ENCODE measurements at places on chromosomes 4 and X.

- no peak for DNase-seq
Observed at GRCh38 chrX:101062176-101062575, 10.3 kb upstream of the TRMT2B start.

DNA sequence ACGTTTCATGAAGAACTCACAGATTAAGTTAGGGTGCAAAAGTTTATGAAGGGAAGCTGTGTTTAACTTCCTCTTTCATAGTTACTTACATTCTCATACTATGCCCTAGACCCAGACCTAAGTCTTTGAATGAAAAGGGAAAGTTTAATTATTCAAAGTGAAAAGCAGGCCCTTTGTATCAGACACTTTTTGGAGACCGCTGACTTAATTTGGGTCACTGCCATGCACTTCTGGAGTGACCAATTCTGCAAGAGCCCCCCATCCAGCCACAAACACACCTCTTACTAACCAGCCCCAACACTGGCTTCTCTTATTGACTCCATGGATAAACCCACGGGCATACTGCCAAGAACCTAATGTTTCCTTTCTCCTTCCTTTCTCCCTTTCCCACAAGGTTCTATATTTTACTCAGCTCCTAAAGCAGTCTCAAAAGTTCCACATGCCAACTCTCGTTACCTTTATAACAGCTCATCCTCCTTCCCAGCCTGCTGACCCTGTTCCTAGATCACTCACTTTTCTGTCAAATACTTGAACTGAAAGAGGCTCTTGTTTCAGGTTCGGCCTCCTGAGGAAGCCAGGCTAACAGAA, 34.5 kb downstream of the ABCE1 start:
- DNase-seq = peak; percentile 27

- no peak for DNase-seq
Observed at GRCh38 chrX:132750331-132751062, 207.9 kb downstream of the HS6ST2 start.

DNA sequence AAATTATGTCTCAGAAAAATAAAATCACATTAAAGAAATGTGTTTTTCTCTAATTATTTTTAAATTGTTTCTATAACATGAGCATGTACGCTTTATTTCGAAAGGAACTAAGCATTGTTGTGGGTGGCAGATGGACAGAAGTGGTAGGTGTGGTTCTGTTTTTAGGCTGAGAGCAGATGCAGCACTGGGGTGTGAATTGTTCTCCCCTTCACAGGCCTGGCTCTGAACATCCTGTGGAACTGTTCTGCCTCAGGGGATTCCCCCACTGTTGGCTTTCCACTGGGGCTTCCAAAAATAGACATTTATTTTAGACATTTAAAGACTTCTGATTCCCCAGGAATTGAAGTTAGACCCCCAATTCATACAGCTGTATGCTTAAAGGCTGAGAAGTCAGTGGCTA, 41.9 kb upstream of the PDHA2 start:
- DNase-seq = no peak

DNA sequence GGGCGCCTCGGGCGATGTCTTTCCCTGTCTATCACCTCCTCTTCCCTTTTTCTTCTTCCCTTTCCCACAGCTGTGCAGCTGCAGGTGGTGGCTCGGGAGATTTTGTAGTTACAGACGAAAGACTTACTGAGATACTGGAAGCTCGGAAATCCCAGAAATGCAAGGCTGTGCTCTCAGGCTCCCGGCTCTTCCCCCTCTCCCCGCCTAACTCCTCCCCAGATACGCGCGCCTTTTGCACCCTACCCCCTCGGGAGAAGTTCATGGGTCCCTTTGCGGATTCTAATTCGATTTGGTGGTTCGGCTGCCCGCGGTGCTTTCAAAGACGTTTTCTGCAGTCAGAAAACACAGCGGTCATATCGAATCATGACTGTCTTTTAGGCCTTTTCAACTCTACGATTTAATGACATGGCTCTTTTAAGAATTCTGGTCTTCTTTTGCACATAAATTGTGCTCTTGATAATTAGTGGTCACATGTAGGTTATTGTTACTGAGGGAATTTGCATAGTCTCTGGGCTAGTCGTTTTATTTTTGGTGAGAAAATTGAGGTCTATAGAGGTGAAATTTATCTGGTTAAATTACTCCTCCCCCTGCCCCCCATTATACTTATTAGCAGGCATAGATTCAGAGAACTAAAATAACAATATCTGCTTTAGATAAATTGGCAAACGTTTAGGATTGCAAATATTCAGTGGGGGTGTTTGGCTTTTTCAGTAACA, 1.6 kb downstream of the SEPTIN11 start:
- DNase-seq = peak; percentile 39

DNA sequence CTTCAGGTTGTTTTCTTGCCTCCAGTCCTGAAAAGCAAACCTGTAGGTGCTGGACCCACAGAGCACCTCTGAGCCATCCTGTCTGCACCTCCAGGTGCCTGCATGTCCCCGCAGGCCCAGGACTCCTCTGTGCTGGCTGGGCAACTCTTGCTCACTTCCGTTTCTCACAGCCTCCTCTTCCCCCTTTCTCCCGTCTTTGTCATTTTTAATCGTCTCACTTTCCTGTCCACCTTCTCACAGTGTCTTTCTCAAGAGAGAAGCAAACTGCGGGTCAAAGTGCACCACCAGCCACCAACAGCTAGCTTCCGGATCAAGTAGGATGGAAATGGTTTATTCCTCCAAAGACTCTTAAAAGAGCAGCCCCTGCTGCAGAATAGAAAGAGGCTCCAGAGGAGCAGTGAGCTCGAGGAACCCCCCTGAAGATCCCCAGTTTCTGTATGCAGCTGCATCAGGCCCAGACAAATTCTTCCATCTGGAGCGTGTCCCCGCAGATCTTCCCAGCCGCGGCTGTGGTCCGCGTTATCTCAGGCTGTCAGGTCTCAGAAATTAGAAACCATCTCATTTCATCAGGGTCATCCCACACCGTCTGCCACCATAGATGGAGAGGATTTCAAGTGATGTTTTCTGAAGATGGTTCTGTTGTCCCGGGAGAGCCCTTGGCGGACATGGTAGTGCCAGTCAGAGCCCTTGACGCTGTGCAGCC, 87.7 kb downstream of the FHDC1 start:
- no peak for DNase-seq

GRCh38 chr4:47500776-47501175, 15.7 kb downstream of the ATP10D start:
- no peak for DNase-seq

- no peak for DNase-seq
Observed at GRCh38 chr4:183349673-183350072, 27.4 kb upstream of the CLDN24 start.

DNA sequence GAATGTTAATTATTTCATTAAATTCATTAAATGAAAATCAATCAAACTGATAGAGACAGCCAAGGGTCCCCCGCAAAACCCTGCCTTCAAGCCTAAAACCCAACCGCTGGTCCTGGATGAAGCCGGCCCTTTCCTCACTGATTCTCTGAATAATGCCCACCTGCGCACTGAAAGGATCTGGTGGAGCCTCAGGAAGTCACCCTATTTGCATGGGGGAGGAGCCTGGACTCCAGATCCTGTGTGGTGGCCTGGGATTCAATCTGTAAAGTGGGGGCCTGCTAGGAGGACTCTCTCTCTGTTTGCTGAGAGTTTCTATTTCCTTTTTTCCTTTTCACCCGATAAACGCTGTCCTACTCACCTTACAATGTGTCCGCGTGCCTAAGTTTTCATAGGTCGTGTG, 97.9 kb upstream of the ADAMTS3 start:
- no peak for DNase-seq

DNA sequence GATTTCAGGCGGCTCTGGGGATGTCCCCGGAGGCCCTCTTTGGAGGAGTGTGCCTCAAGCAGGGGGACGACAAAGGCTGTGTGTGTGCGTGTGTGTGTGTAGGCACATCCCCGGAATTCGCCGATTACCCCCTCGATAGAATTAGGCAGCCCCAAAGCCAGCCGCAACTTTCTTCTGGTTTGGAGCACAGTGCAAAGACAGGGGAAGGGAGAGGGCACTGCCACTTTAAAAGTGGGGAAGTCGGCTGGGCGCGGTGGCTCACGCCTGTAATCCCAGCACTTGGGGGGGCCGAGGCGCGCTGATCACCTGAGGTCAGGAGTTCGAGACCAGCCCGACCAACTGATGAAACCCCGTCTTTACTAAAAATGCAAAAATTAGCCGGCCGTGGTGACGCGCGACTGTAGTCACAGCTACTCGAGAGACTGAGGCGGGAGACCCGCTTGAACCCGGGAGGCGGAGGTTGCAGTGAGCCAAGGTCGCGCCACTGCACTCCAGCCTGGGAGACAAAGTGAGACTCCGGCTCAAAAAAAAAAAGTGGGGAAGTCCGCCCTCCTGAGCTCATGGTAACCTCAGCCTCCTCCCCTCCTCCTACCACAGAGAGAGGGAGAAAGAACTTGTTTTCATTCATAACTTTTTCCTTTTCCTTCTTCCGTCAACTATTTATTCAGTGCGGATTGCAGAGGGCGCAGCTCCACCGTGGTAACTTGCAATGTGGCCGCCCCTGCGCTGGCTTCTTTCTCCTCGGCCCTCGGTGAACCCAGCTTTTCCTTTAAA, 2.4 kb downstream of the SPRY1 start:
- DNase-seq = no peak

DNA sequence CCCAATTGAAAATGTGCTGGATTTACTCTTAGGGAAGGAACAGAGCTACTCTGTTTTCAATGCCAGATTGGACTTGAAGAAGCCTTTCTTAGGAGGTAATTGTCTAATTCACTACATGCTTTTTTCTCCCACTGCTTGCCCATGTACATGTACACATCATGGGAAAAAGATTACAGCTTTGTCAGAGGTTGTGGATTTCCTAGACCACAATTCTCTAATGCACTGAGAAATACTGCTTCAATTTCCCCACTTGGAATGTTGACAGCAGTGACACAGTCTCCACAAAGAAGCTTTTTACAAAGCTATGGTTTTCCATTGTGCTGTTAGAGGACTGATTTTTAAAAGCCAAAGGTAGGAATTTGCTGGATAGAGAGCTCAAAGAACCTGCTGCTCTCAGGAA, 19.5 kb downstream of the ZAR1 start:
- DNase-seq = no peak

GRCh38 chr4:43564107-43564506, 671.6 kb downstream of the GRXCR1 start:
- DNase-seq = no peak

- no peak for DNase-seq
Observed at GRCh38 chr4:93648258-93648657, 180.3 kb upstream of the ATOH1 start.

DNA sequence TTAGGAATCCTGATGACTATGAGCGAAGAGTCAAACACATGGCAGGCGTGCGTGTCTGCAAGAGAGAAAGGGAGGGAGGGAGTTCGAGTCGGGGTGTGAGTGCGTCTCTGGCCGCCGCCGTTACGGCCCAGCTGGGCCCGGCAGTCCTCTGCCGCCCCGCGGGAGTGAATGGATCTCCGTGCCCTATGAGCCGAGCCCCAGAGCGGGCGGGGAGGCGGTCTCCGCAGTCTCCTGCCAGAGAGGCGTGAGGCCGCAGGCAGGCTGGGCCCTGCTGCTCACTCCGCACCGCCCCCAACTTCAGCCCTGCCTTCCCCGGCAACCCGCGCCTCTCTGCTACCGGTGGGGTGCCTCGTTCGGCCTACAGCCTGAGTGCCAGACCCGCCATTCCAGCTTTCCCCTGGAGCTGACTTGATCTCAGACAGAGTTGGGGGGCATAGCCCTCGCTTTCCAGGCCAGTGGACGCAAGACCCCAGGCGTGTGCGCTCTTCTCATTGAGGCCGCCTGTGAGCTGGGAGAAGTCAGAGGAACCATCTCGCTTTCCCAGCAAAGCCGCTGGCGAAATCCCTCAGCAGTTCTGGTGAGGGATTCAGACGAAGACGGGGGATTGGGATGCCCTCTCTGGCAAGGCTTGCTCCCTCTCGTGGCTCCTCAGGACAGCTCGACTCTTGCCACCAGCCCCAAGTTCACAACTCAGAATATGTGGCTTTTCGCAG, 1.4 kb downstream of the SLC16A2 start:
- DNase-seq = peak; percentile 22
